ENCODE measurements at places on chromosomes 4 and X.

DNA sequence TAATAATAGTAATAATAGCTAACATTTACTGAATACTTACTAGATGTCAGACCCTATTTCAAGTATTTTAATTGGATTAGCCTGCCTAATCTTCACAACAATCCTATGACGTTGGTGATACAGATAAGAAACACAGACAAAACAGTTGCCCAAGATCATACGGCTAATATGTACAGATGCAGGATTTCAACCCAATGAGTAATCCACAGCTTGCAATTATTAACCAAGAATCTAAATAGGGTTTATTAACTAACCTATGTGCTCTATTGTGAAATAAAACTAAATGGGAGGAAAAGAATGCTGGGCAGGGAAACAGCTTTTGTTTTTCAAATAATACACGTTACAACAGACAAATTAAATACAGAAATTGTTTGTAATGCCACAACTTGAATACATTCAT, 23.4 kb downstream of the FBXO8 start:
- peak; percentile 75 for DNase-seq

- DNase-seq, result no peak
Measured at GRCh38 chrX:76029385-76029784, 143.5 kb upstream of the PBDC1 start.

DNA sequence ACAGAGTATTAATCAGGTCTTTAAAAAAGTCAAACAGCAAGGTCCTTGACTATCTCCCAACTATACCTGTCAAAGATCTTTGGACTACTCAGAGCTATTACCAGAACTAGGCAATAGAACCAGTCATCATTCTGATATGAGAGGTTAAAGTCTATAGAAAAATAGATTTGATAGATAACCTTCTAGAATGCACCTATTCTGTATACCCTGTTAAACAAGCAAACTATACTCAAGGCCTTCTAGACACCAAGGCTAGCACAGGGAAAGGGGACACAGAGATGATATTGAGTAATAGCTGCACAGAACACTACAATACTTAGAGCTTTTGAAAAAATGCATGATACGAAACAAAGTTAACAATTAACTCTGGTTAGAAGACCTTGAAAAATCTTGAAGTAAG, 149.5 kb downstream of the NR3C2 start:
- no peak for DNase-seq

- DNase-seq, result no peak
Measured at GRCh38 chr4:109128589-109128988, 173.9 kb downstream of the COL25A1 start.

DNA sequence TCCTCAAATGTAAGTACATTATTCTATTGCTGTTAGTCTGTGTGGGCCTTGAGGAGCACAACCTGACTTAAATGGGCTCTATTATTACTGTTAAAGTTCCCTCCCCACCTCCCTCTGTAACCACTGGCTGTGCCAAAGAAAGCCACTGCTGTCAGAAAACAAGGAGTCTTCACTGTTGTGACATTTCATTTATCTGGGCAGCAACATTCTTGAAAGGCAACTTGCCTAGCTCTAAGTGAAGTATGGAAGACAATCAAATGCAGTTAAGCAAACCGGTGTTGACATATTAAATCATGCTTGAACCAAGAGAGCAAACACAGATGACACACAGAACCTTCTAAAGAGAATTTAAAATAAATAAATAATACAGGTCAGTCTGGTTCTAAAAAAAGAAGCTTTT, 81.0 kb downstream of the EPHA5 start:
- DNase-seq, result no peak

- peak; percentile 1 for DNase-seq
Measured at GRCh38 chrX:74923942-74924448, 1.3 kb downstream of the NEXMIF start.

GRCh38 chr4:47145630-47146029, 114.3 kb downstream of the GABRB1 start:
- peak; percentile 6 for DNase-seq

DNA sequence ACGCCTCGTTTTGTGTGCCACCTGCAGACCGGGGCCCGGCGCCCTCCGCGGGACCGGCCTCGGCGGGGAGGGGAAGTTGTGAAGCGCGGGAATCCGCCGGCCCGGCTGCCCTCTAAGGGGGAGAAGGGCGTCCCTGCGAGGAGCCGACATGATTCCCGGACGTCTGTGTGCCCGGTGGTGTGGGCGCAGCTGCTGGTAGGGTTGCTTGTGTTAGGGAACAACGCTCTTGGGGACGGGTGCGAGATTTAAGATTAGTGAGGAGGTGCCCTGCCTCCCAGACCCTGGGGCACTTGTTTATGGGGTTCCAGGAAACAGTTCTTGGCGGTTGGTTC, 627 bp downstream of the CDKN2AIP start:
- DNase-seq, result peak; percentile 54

GRCh38 chr4:126440297-126440696, 1125.5 kb downstream of the FAT4 start:
- no peak for DNase-seq
